ENCODE measurements at places on chromosomes 4 and X. TPM values are rescaled to one million over a fixed set of nuclear protein-coding genes. Genes with fewer than 3 reads are reported as not detected.

GRCh38 chr4:80367737-80368136 lies 32.2 kb downstream of the CFAP299 start:
- no peak for DNase-seq

DNA sequence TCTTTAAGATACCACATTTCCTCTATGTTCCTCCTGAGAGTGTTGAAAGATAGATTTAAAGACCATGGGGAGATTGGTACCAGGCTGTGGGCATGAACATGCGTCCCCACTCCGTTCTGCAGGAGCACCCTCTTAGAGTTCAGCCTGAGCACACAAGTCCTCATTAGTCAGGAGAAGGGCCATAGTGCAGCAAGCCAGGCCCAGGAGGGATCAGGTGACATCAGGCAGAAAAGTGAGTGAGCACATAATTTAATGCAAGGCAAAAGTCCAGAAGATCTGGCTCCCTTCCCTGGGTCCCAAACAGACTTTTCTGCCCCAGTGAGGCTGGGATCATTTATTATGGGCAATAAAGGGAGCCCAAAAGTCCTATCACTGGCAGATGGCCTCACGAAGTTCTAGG lies 263.7 kb upstream of the AGTR2 start:
- no peak for DNase-seq

DNA sequence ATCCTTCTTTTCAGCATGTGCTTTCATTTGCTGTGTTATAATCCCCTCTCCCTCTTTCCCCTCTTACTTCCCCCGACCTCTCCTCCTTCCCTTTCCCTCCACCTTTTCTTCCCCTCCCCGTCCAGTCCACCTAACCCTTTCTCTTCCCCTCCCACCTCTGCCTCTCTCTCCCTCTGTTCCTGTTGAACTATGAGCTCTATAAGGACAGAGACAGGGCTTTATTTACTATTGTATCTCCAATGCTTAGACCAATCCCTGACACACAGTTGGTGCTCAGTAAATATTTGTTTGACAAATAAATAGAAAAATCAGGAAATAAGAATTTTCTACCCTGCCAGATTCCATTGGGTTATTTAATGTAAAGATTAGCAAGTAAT lies 60.8 kb downstream of the EGF start:
- no peak for DNase-seq

GRCh38 chr4:88058295-88058694 lies 50.9 kb downstream of the PKD2 start:
- no peak for DNase-seq

DNA sequence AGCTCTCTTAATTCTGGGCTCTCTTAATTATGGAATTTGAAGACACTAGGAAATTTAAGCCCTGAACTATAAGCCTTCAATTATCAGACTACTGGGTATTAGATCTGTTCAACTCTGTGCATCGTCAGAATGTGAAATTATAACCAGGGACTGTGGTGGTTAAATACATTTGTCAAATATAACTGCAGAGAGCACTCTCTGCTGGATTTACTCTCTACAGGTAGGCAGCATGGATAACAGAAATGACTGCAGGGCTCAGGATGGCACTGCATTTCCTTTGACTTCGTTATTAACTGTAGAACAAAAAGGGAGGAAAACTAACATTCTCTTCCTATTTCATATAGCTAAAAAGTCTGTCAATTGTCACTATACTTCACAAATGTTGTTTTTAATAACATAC lies 310.1 kb upstream of the RASGEF1B start:
- no peak for DNase-seq

GRCh38 chr4:151469970-151470369 lies 61.0 kb downstream of the FHIP1A start:
- DNase-seq: no peak

- no peak for DNase-seq
Observed at GRCh38 chr4:169627307-169627706, 6.9 kb downstream of the CLCN3 start.

DNA sequence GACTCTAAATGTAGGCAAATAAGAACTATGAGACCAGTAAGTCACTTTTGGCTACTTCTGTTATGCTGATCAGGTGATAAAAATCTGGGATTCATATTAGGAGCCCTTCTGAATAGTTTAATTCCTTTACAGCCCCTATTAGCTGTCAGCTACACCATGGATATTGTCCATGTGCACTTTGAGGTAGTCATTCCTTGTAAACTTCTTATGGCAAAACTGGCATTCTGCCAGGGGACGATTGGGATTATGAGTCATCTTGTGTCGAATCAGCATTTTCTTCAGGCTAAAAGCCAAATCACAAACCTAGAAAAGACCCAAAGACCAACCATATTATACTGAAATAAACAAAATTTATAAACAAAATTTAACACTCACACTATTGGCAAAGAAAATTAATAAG lies 227.6 kb downstream of the PRDM5 start:
- peak; percentile 33 for DNase-seq

DNA sequence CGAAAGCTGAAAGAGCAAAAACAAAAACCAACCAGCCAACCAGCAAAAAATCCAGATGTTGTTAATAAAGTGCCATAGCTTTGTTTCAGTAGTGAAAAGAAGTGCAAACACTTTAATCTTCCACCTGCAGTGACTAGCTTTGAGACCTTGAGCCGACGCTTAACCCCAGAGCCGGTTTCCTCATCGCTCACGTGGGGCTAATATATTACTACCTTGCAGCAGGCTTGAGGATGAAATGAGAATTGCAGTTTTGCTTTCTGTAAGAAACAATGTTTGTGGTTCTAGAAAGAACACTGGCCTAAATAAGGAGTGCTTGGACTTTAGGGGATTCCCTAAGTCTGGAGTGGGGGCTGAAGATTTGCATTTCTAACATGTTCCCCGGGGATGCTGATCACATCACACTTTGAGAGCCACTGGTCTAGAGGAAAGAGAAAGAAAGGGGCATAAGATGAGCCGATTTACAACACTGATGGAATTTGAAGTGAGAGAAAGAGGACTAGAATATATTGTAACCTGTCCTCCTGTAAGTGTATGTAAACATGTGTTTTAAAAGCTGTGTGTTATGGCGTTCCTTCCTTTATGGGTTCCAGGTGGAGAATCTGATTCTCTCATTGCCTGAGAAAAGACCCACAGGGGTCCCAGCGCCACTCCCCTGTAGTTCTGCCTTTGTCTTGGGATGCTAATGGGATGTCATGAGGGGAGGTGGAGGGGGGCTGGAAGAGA lies 1.4 kb downstream of the FGF2 start:
- DNase-seq: peak; percentile 39

GRCh38 chr4:57131849-57132742 lies 21.9 kb upstream of the IGFBP7 start:
- DNase-seq: no peak

- DNase-seq: no peak
Observed at GRCh38 chr4:171928336-171928735, 115.1 kb downstream of the GALNTL6 start.

The NAT8L gene
- total RNA-seq: 15.9 TPM

The DRP2 gene
- 0.16 TPM for total RNA-seq

The ETDB gene
- not detected for total RNA-seq

The MAP9 gene
- 5.1 TPM for total RNA-seq

The BTC gene
- 1.8 TPM for total RNA-seq

The TMPRSS11B gene
- not detected for total RNA-seq

The IGSF1 gene
- total RNA-seq: 2.0 TPM

All from omental fat pad (tissue), 4 donors.